Bronchial epithelial cell (primary cell): ENCODE measurements at places on chromosomes 6 and 20.

DNA sequence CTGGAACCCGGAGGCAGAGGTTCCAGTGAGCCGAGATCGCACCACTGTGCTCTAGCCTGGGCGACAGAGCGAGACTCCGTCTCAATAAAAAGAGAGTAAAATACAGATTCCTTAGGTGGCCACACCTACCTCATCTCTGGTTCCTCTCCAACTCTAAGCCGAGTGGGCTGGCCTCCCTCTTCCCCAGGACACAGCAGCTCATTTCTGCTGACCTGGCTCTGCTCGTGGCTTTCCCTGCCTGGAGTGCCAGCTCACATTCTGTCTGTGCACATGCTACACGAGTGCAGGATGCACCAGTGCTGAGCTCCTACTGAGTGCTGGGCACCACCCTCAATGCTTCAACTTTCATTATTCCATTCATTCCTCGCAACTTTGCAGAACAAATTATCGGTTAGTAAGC lies 28.8 kb downstream of the EFCAB8 start:
- DNase-seq, result no peak

GRCh38 chr20:63361519-63362435 lies 628 bp upstream of the CHRNA4 start:
- DNase-seq, result no peak

DNA sequence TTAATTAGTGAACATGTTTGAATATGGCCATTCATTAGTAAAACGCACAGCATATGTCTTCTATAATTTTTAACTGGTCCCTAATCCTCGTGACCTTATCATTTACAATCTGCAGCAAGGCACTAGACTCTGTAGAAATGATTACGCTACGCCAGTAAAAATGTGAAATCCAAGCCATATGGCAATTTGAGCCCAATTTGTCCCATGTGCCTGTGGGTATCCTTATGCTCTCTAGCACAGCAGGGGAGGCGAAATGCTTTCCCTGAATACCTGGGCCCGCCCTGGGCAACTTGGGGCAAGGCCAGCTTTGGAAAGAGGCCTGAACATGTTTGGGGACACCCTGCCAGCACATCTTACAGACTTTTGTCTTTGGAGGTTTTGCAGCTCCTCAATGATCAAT lies 122.7 kb upstream of the AGPAT4 start:
- DNase-seq, result no peak

DNA sequence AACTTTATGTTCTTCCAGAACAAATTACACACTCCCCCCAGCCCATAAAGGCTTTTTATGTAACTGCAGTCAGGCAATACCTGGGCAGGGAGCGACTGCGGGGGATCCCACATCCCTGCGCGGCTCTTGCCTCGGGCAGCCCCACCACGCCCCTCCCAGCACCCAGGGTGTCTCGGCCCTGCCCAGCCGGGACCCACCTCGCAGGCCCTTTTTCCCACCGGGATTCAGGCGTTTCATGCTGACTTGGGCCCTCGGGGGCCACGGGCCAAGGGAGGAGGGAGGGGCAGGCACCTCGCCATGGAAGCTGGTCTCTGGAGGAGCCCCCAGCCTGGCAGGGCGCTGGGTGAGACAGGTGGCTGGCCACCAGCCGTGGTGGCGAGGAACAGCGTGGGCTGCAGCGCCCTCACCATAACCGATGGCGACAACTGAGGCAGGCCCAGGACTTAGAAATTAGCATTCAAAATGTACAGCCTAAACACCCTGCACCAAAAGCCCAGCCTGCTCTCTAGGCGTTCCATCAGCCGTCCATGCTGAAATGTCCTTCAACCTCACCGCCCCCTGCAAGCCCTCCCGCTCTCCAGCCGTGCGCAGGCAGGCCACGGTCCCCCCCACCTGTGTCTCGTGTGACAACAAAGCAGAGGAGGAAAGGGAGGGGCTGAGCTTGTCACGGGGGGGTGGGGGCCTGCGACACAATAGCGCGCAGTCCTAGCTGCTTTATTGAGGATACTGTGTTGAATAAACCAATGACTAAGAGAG lies 15.1 kb upstream of the FOXC1 start:
- no peak for DNase-seq

GRCh38 chr6:26389349-26389894 lies 6.5 kb downstream of the BTN2A2 start:
- DNase-seq, result peak; percentile 29

DNA sequence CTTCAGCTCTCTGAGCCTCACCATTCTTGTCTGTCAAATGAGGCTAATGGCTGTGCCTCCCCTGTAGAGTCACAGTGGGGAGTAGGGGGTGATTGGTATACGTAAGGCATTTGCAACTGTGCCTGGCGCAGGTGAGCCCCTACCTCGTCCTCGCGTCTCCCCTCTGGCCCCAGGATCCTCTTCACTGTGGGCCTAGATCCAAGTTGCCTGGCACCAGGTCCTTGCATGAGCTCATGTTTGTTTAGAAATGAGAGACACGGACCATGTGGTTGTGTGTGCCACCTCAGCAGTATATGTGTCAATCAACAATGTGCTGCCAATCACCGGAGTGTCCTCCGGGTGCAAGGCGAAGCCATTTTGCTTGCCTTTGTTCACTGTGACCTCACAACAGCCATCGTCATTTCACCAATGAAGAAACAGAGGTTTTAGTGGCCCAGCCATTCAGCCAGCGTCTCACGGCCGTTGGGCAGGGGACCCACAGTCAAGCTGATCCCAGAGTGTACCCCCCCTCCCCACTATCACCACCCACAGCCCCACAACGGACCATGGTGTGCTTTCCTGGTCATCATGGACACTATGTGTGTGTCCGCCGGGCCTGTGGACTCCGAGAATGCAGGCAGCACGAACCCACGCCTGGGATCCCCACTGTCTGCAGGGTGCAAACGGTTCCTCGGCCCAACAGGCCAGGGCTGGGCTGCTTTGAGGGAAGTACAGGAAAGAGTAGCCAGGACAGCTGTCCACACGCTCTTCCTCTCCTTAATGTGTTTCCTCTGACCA lies 35.9 kb upstream of the STX16 start:
- no peak for DNase-seq

- peak; percentile 78 for DNase-seq
Observed at GRCh38 chr6:136312975-136313374, 23.3 kb upstream of the BCLAF1 start.

- no peak for DNase-seq
Observed at GRCh38 chr6:38112181-38112580, 292.7 kb downstream of the ZFAND3 start.

DNA sequence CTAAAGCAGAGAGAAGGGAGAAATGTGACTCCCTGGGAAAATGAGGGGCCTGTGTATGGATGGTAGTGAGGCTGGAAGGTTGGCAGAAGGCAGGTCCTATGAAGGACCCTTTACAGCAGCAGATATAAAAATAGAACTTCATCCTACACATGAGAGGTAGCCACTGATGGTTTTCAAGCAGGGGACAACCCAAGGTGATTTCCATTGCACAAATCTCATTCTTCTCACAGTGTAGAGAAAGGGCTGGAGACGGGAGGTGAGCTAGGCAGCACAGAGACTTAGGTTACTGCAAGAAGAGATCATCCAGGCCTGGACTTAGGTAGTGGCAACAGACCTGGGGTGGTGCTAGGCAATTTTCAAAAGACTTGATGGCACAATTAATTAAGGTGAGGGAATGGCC lies 30.7 kb downstream of the TRAM2 start:
- no peak for DNase-seq
